Cortex of kidney (tissue), 1 donor: ENCODE measurements at places on chromosomes 6 and 20.

DNA sequence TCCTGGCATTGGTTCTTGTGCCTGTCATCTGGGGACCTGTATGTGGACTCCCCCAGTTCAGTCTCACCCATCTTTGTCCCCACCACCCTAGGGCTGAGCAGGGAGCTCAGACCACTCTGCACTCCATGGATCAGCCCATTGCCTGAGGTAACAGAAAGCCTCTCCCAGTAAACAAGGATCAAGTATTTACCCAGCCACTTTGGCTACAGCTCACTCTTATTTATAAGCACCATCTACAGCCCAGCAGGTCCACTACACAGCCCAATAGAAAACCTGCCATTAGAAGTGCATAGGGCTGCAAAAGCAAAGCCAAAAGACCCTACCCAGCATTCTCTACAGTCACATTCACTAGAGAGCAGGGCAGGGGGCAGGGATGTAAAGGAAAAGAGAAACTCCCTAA, 335.0 kb upstream of the SYNCRIP start:
- DNase-seq: no peak

DNA sequence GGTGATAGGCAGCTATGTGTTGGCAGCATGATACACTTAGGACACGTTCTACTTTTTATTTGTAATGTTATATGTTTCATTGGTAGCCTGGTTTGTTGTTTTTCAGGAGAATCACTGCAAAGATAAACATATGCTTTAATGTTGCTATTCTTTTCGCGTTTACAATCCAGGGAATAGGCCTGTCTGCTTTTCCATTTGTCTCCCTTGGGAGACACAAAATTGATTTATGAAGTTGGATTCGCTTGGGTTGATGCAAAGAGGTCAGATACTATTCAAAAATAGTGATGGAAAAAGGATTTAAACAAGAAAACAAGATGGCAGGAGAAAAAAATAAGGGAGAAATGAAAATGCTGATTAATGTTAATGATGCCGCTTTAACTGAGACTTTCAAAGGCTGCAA, 179.5 kb upstream of the SOX4 start:
- DNase-seq: no peak

GRCh38 chr20:4369798-4370124, 351.9 kb upstream of the PRND start:
- no peak for DNase-seq

- no peak for DNase-seq
These were observed 1674.9 kb downstream of the HACE1 start for GRCh38 chr6:103184776-103185175.

DNA sequence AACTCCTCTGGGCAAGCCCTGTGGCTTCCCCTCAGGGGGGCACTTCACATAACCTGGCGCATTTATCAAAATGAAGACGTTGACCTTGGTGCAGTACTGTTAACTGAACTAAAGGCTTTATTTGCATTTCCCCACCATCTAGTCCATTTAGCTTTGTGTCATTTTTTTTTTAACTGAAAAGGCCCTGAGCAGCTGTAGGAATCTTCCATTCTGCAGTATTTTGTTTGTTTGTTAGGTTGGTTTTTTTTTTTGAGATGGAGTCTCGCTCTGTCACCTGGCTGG, 10.7 kb downstream of the TMEM181 start:
- no peak for DNase-seq

- DNase-seq: no peak
These were observed 1334.0 kb upstream of the CITED2 start for GRCh38 chr6:140708441-140708840.

DNA sequence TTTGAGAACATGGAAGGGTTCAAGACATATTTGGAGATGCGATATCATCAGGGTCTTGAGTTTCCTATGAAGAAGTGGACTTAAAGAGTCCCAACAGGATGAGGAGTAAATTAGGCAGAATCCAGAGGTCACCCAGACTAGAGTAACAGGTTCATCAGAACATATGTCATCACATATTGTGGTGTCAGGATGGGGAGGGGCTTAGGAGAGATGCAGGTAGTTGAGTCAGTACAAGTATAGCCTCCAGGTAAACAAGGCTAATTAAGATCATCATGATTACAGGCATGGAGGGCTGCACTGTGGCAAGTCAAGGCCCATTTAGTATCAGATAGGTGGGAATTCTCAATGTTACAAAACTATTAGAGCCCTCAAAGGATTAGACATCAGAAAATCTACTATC, 90.1 kb upstream of the PAK5 start:
- no peak for DNase-seq

- DNase-seq: no peak
These were observed 66.2 kb upstream of the STXBP5 start for GRCh38 chr6:147137986-147138385.

DNA sequence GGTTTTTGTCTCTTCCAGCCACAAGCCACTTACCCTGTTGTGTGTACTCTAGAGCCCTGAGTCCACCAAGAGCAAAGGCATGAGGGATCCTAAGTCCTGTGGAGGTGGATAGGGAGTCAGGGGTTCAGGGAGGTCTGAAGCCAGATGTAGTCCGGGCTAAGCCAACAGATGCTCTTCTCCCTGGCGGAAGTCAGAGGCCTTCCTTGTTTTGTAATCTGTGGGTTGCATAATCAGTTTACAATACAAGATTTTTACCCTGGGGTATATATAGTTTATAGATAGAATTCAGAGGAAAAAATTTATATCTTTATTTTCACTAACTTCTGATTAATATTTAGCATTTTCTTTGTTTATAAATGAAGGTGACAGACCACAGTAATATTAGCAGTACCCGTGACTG, 9.2 kb downstream of the LAMP5 start:
- no peak for DNase-seq

DNA sequence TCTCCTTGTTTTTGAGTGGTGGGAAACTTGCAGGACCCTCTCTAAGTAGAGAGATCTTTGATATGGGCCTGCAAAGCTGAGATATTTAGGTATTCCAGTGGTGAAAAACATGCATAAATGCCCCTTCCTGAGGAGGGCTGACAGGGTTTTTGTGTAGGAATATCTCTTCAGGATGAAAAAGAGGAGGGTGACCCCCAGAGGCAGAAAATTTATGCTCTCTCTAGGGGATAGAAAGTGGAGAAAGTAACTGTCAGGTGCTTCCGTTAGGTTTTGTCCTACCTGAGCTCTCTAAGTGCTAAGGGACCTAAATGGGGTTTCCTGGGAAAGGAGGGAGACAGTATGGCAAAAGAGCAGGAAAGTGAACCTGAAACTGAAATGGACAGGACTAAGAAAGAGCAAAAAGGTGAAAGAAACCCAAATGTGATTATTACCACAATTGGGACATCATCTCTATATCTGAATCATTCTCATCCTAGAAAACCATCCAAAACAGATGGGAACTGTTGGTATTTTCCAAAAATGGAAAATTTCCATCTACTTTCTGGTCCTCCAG, 2.0 kb downstream of the COL19A1 start:
- no peak for DNase-seq

DNA sequence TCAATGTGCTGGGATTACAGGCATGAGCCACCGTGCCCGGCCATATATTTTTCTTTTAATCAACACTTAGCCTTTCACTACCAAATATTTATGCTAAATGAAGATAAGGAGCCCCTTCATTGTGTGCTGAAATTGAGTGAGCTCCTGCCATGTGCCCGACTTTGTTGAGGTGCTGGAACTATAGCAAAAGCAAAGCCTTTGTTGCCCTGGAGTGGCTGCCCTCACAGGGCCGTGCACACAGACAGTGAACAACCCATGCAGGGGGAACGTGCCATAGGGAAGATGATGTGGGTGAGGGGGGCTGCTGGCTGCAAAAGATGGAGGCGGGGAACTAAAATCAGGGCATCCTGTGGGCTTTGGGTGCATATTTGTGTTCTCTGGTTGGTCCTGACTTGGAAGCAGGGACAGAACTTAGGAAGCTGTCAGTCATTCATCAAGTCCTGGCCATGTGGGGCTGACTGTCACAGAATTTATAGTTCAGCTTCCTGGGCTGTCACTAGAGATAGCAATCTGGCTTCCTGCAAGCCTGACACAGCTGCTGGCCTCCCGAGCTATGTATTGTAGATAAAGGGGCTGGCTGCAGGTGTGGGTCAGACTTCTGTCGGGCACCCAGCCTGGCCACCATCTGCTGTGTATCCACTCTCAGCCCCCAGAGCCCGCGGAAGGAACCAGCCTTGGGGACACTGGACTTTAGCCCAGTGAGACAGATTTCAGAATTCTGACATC, 56.8 kb upstream of the MPC1 start:
- no peak for DNase-seq

GRCh38 chr20:42308171-42308570, 690.0 kb upstream of the CHD6 start:
- DNase-seq: no peak

GRCh38 chr20:60139663-60140446, 181.6 kb downstream of the CDH26 start:
- no peak for DNase-seq

GRCh38 chr6:89613790-89614189, 24.8 kb downstream of the LYRM2 start:
- DNase-seq: no peak

- DNase-seq: no peak
These were observed 8.8 kb downstream of the CDH4 start for GRCh38 chr20:61260905-61261304.

- DNase-seq: no peak
These were observed 6.0 kb downstream of the HLA-B start for GRCh38 chr6:31351033-31351380.

- DNase-seq: no peak
These were observed 17.4 kb downstream of the CHRNA4 start for GRCh38 chr20:63343460-63344445.
